ENCODE measurements at places on chromosomes 11 and 22.

DNA sequence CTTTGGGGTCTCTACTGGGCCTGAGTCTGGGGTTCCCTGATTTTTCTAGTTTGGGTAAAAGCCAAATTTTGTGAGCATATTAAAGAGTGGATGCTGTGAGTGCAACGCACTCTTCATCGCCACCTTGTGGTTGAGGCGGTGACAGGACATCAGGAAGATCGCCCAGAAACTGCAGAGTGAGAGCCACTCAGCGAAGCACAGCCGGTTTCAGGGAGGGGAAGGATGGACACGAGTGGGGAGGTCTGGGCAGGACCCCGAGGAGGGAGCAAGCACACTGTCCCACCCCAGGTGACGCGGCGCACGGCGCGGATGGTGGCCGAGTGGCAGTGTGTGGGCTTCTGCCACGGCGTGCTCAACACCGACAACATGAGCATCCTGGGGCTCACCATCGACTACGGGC, 9.1 kb downstream of the SELENOO start:
- peak; percentile 68 for DNase-seq

- no peak for DNase-seq
These were observed 13.8 kb downstream of the JAML start for GRCh38 chr11:118211006-118211405.

- DNase-seq: no peak
These were observed 66.7 kb downstream of the MYEOV start for GRCh38 chr11:69360606-69361005.

DNA sequence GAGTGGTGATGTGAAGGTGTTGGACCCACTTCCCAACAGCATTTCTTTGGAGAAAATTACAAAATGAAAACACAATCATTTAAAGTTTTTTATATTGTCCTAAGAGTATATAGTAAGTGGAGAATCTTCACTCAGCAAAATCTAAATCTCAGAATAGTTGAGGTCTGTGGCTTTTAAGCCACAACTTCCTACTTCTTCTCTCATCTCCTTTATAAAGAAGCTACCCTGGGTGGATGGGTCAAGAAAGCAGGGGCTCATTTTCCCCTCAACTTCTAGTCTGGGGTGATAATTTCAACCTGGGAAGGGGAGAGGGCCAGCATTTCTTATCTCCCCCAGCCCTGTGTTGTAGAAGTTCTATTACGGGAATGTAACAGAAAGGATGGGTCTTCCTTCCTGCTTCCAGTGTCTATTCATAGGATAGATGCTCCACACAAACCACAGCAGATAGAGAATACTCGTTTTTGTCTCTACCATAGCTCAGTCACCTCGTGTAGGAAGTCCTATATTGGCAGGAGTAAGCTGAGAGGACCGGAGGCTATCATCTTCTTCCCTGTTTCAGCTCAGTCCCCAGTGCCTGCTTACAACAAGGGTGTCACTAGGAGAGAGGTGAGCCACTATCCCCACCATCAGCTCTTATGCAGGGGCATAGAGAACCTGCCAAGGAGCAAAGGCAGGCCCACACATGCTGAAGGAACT, 341.5 kb downstream of the CASP12 start:
- no peak for DNase-seq
